Cardiac septum (tissue), 1 donor: ENCODE measurements at places on chromosomes 2 and 18. TPM values are rescaled to one million over a fixed set of nuclear protein-coding genes. Genes with fewer than 3 reads are reported as not detected.

The GALR1 gene
- 0.08 TPM for total RNA-seq

The TDRD15 gene
- not detected for total RNA-seq

The APLF gene
- 6.5 TPM for total RNA-seq

The ZSCAN30 gene
- total RNA-seq, result 18.6 TPM

The COL4A4 gene
- total RNA-seq, result 3.0 TPM

The FAM237A gene
- total RNA-seq, result 1.9 TPM

The ASAP2 gene
- 11.8 TPM for total RNA-seq

DNA sequence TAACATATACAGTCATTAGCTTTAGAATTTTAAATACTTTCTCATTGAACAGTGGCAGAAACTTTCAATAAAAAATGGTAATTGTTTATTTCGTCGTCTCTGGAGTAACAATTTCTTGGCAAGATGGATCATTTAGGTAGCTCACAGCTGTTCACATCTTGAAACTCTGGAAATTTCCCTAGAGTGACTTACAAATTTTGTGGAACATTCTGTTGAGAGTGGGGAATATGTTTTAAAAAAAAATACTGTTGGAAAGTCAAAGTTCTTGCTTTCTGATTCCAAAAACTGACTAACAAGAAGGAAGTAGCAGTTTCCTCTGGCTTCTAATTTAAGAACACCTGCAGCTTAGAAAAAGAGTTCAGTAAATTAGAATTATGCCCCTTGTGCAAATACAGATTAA, 11.2 kb upstream of the CALCRL start:
- no peak for DNase-seq

- no peak for DNase-seq
Observed at GRCh38 chr2:18518116-18519111, 42.0 kb downstream of the RDH14 start.

GRCh38 chr2:68579689-68580088, 63.7 kb upstream of the PROKR1 start:
- no peak for DNase-seq

GRCh38 chr2:31382452-31383120, 32.0 kb downstream of the XDH start:
- no peak for DNase-seq

DNA sequence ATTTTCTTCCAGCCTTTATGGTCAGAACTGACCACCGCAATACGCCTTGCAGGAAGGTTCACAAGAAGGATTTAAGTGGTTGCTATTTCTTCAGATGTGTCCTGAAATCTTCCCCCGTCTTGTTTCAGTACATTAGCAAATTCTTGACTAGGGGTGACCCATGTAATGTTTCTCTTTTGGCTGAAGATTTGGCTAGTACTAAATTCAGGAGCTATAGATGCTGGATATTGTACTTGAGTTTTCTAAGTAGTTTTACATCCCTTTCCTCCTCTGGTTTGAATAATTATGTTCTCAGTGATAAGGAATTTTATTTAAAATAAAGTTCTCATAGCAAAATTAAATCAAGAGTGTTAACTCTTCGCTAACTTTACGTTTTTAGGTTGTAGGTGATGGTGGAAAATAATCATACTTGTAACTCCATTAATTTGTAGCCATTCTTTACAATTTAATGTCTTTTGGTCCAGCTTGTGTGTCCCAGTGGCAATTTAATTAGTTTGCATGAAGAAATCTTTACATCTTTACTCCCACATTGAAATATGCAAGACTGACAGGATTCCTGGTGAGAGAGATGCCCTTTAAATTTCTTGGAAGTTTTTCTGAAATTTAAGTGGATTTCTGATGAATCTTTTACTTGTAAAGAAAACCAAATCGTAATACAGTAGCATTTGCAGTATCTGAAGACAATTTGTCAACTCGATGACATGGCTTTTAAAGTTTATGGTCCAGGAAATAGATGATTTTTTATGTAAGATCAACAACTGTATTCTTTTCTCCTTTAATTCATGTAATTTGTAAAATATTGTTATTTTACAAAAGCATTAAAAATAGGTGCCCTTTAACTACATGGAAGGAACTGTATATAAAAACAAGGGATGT, 2.8 kb downstream of the PHLPP1 start:
- DNase-seq, result no peak

GRCh38 chr2:168816369-168816768, 13.9 kb downstream of the NOSTRIN start:
- DNase-seq, result no peak

DNA sequence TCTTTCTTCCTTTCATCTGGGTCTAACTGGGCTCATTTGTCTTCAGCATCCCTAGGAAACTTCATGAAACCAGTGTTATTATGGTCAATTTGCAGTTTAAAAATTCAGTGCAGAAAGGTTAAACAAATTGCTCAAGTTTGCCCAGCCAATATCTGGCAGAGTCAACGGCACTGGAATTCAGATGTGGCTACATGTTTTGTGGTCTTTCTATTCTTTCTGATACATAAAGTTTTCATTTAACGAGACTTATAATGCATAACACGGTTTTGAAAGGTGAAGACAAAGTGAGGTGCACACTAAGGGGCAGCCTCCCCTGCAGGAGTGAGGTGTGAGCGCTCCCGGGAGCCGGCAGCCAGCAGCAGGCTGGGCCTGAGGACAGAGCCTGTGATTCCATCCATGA, 164.6 kb downstream of the RTP5 start:
- DNase-seq, result no peak

DNA sequence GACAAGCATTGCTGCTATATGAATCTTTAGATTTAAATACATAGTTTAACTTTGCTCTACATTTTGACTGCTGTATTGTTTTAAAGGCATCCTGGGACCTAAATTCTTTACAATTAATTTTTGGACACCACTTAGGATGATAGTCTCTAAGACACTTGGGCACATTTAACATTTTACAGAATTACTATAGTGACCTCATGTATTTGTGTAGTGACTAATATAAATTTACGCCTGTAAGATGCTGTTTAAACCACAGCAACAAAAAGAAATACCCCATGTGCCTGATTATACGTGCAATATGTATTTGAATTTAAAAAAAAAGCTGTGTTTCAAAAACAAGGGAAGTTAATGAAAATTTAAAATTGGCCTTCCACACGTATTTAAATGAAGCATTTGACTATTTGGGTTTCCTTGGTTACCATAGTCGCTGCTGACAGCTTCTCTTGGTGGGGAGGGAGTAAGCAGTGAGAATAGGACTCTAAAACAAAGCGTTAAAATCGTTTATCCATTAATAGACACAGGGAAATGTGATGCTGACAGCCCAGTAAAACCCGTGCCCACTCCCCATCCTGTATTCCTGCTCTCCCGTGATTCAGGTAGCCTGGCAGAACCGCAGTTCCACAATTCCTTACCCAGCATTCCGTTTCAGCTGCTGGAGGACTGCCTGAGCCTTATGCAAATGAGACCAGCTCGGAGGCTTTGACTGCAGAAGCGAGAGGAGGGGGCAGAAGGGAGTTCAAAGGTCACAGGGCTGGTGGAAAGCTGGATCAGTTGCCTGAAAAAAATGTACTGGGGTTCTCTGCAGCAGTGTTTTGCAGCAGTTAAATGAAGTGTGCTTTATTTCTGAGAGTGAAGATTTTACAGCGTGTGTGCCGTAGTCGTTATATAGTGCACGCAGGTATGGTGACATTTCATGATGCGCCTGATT, 104.3 kb downstream of the CSRNP3 start:
- DNase-seq, result no peak

DNA sequence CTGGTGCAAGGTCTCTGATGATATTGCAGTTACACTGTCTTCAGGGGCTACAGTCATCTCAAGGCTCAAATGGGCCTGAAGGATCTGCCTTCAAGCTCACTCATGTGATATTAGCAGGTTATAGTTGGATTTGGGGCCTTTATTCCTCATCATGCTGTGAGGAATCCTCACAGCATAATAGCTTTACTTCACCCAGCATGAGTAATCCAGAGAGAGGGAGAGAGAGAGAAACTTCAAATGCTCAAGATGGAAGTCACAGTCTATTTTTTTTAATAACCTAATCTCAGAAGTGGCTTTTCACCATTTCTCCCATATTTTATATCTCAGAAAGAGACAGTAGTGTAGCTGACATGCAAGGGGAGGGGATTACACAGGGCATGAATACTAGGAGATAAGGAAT, 658.7 kb downstream of the EPHA4 start:
- DNase-seq, result no peak

- DNase-seq, result no peak
Observed at GRCh38 chr2:222485367-222486211, 61.2 kb downstream of the SGPP2 start.

DNA sequence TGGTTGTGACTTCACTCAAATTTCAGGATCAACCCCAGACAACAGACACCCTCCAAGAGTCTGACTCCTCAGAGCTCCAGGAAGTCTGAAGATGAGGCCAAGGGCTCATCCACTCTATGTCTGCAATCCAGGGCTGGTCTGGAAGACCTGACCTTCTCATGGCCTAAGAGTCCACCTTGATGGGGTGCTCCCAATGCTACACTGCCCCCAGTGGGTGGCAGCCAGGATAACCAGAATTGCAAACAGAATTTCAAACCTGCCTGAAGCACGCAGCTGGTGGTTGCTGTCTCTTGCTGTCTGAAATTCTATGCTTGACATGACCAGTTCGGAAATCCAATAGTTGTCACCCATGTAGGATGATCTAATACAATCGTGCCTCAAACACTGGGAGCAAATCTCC, 96.0 kb downstream of the UXS1 start:
- DNase-seq, result no peak

DNA sequence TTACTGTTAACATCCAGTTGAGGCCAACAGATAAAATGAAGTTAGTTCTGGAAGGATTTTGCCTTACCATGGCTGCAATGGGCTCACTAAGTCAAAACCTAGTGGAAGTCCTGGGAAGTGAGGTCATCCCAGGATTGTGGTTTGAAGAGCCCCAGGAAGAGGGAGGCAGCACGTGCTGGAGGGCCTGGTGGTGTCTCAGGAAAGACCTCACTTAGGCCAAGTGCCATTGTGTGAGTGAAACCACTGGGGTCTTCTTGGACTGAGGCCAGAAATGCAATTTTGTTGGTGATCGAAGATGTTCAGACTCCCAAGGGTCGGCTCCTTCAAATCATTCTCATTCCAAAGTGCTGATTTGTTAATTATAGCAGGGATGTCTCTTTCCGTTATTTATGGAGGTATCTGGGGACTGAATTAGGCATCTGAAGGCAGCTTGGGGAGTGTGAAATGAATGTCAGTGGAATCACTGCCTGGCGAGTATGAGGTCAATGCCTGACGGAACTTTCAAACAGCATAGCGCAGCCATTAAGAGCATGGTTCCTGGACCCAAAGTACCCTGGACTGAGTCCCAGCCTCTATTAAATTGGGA, 60.0 kb downstream of the IL1R2 start:
- no peak for DNase-seq

GRCh38 chr18:69737851-69738250, 209.8 kb downstream of the CD226 start:
- DNase-seq, result no peak

- no peak for DNase-seq
Observed at GRCh38 chr18:37238282-37239108, 327.1 kb downstream of the CELF4 start.

- DNase-seq, result peak; percentile 57
Observed at GRCh38 chr2:24832931-24833701, 39.9 kb downstream of the CENPO start.

GRCh38 chr18:8562070-8562469, 47.2 kb upstream of the RAB12 start:
- DNase-seq, result no peak

DNA sequence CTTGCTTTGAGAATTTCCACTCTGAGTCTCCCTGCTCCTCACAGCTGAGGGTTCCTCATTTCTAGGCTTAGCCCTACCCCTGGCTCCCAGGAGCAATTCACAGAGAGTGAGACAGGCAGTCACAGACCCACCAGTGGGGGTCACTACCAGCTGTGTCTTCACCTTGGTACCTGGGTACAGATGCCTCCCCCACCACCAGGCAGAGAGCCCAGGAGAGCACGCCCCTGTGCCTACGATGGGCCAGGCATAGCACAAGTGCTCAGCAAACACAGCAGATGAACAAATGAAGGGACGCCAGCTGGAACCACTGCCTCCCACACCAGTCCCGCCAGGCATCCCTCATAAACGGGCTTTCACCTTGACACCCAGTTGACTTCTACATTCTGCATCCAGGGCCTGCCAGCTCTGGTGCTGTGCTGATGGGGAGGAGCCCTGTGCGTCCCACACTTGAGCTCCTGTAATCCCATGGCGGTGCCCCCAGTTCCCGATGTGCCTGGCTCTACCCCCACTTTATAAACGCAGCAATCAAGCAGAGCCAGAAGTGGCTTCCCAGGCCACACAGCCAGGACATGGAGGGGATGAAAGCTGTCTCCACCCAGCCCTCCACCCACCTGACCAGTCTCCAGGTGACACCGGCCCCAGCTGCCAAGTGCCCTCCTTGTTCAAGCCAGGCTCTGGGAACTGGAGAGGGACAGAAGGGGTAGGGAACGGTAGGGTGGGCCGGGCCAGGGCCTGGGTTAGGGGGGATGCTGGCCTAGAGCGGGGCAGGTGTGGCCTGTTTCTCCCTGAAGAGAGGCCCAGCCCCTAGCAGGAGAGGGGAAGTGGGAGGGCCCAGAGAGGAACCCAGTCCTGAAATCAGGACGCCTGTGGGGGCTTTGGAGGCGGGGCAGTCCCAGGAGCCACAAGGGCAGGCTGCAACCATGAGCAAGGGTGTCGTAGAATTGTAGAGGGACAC, 42.5 kb downstream of the SCTR start:
- DNase-seq, result no peak

DNA sequence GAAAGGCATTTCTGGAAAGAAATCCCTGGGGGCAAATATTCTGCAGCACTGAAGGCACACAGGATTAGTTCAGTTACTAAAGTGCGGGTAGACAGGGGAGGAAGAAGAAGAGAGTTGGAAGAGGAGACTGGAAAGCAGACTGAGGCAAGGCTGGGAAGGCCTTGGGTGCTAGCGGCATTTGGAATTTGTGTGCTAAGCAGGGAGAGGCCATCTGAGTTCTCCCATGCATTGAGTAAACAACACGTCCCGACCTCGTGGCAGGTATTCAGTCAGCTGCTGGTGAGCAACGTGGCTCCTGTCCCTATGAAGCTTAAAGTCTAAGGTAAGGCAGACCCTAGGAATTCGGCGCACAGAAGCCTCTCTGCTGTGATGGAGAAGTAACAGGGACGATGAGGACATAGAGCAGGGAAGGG, 30.7 kb downstream of the ATP8B1 start:
- DNase-seq, result no peak

- DNase-seq, result no peak
Observed at GRCh38 chr2:183951630-183952029, 646.7 kb upstream of the ZNF804A start.

- DNase-seq, result no peak
Observed at GRCh38 chr2:33421820-33422219, 54.6 kb upstream of the RASGRP3 start.

- peak; percentile 86 for DNase-seq
Observed at GRCh38 chr2:173134703-173135102, 59.1 kb downstream of the MAP3K20 start.

GRCh38 chr2:44954447-44954888, 13.0 kb downstream of the SIX3 start:
- DNase-seq, result no peak

DNA sequence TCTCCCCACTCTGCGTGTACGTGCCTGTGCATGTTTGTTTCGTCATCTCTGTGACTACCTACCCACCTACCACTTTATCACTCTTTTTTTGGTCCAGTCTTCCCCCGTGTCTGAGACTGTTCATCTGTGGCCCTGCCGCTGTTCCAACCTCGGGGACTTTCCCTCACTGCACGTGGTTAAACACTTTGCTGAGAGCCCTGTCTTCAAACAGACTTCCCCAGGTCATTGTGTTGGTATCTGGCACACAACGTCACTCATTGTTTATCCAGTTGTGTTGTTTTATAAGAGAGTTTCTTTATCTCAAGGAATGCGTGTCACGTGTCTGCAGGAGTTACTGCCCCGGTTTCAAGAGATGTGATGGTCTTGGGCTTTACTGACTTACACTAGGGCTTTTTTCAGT, 262.0 kb upstream of the RASGRP3 start:
- no peak for DNase-seq
